COR-L47 (cell line): ENCODE measurements at places on chromosomes 2 and 18.

DNA sequence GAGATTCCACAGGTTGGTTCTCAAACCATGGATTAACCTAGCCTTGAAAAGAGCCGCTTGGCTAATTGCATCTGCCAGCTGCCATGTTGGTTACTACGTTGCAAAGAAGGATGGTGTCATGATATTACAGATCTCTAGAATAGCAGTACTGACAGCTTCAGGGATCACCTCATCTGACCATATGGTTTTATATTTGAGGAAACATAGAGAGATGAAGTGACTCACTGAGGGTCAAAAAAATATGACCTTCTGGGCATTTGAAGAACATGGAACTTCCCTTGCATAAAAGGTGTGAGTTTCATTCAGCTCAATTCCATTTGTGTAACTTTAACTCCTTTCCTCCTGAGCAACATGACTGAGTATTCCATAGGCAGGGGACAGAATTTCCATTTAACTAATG lies 242.3 kb downstream of the SETBP1 start:
- no peak for DNase-seq

DNA sequence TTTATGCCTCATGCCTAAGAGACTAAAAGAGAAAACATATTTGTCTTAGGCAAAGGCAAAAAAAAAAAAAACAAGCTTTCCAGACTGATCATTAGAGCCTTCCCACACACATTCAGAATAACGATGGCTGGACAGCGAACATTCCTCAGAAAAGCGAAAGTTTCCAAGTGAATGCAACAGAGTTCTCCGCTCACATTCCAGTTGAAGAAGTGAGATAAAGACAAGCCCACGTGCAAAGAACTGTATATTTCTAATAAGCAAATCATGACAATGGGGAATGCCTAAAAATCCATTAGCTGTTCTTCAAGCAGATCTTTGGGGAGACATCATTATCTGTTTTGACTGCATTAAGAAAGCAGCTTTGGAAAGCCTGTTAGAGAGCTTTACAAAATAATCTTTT lies 347.9 kb downstream of the METTL4 start:
- DNase-seq = no peak

DNA sequence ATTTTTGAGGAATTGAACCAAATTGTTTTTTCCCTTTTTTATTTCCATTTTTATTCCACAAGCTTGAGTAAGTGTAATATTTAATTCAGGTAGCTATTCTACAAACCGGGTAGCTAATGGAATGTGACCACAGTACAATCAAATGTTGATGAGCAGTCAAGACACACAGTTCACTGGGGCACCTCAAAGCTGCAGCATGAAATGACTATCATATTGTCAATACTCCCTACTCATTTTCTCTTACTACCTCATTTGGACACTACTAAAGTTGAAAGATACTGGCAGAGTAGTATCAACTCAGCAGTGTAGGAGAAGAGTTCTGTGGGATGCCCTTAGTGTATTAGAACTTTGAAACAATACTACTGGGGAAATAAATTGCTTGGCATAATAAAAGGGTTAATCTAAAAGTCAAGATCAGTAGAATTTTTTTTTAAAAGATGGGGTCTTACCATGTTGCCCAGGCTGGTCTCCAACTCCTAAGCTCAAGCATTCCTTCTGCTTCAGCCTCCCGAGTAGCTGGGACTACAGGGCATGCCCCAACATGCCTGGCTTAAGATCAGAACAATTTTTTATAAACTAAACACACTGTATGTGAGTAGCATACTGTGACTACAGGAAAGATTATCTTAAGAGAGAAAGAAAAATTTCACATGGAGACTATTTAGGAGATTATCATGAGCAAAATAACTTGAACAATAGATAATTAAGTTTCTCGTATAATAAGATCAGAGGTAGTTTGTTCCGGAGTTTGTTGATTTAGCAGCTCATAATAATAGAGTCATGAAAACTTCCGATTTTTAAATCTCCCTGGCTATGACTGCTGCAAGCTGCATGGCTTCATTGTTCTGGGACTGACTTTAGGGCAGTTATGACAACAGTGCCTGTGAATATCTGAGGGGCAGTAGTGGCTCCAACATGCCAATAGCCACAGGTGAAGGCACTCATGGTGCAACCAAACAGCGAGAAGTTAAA lies 43.7 kb downstream of the MYO3B start:
- DNase-seq = peak; percentile 34

- no peak for DNase-seq
These were observed 37.5 kb upstream of the PTH2R start for GRCh38 chr2:208369091-208369490.

GRCh38 chr2:172623249-172623965 lies 67.5 kb downstream of the PDK1 start:
- DNase-seq = no peak

DNA sequence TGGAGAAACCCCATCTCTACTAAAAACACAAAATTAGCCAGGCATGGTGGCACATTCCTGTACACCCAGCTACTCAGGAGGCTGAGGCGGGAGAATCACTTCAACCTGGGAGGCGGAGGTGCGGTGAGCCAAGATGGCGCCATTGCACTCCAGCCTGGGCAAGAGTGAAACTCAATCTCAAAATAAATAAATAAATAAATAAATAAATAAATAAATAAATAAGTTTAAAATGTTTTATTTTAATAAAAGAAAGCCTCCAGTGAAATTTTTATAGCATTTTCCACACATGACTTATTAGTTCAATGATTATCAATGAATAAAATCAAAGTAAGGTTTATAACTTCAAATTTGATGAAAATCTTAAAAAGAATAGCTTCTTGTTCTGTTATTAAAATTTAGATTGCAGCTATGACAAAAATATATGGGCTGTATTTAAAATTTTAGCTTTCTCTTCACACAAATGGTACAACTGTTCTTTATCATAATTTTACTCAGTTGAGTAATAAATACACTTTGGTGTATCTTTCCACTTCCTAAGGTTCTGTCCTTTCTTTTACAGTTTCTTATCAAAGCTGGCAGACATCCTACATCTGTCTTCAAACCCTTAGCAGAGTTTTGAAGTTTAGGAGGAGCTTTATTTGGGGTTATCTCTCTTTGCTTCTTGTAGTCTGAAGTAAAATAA lies 78.4 kb upstream of the ZSWIM2 start:
- no peak for DNase-seq

- DNase-seq = no peak
These were observed 433.1 kb downstream of the NCKAP5 start for GRCh38 chr2:133135035-133135654.

GRCh38 chr2:147980940-147981528 lies 39.5 kb downstream of the ORC4 start:
- no peak for DNase-seq

- peak; percentile 21 for DNase-seq
These were observed 28.3 kb downstream of the MALT1 start for GRCh38 chr18:58699551-58699950.

DNA sequence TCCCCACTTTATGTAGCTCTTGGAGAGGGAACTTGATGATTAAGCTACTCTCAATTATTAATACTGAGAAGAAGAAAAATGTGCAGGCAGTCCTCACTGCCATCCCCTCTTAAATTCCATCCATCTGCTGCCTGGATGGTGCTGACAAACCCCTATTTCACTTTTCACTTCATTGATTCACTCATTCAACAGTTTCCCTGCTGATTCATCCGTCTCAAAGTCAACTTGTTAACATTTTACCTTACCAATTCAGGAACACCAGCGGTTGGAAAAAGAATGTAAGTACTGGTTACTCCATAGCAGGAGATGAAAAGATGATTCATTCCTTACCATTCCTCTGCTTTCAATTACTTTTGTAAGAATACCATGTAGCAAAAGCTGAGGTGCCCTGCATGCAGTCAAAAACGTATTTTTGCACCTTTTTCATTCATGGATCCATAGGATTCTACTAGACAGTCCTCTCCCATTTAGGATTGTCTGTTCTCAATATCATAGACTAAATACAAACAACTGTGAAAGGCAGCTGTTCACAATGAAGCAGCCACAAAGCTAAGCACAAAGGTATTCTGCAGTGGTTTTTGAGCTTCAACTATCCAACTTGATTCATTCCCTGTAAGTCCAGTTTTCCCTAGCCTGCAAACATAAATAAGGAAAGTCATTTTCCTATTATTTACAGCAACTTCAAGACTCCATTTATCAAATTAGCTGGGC lies 262.0 kb downstream of the MREG start:
- no peak for DNase-seq

DNA sequence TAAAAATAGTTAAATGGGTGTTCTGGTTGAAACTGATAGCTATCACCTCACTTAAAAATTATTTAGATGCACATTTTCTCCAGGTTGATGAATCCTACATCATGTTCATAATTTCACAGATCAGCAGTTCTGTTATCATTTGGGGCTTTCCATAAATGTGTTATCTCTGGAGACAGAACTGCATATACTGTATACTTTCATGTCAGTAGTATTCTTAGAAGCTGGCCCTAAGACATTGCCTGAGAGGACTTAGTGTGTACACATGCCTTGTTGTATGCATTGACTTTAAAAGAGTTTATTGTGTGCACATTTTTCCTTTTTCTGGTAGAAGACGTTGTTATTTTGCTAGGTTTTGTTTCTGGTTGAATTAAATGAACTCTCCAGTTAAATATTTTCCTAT lies 41.0 kb downstream of the PIK3C3 start:
- no peak for DNase-seq

GRCh38 chr2:68223419-68223818 lies 28.9 kb downstream of the PPP3R1 start:
- no peak for DNase-seq

GRCh38 chr18:14921031-14921430 lies 173.1 kb downstream of the ANKRD30B start:
- DNase-seq = no peak

DNA sequence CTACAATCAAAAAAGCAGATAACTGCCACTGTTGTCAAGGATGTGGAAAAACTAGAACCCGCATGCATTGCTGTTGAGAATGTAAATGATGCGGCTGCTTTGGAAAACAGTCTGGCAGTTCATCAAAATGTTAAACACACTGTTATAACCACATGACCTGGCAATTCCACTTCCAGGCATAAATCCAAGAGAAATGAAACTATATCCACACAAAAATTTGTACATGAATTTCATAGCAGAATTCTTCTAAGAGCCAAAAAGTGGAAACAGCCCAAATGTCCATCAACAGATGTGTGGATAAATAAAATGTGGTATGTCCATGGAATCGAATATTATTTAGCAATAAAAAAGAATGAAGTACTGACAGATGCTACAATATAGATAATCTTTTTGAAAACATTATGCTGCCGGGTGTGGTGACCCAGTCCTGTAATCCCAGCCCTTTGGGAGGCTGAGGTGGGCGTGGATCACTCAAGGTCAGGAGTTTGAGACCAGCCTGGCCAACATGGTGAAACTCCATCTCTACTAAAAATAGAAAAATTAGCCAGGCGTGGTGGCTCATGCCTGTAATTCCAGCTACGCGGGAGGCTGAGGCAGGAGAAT lies 32.0 kb downstream of the ERCC3 start:
- no peak for DNase-seq

- DNase-seq = no peak
These were observed 64.3 kb downstream of the HNMT start for GRCh38 chr2:138028538-138028937.

GRCh38 chr18:51191128-51191717 lies 6.3 kb downstream of the MEX3C start:
- DNase-seq = no peak

GRCh38 chr2:234490271-234491091 lies 6.4 kb downstream of the ARL4C start:
- no peak for DNase-seq

- DNase-seq = no peak
These were observed 408.6 kb downstream of the MTX2 start for GRCh38 chr2:176677746-176678265.

- no peak for DNase-seq
These were observed 49.4 kb upstream of the ACTR3 start for GRCh38 chr2:113840518-113840917.

GRCh38 chr2:108220942-108221541 lies 18.7 kb upstream of the SULT1C3 start:
- DNase-seq = peak; percentile 17
